ENCODE measurements at places on chromosomes 7 and 10. TPM values are rescaled to one million over a fixed set of nuclear protein-coding genes. Genes with fewer than 3 reads are reported as not detected.

Gene OR2A42
- total RNA-seq, result not detected

Gene CASD1
- 44.0 TPM for total RNA-seq

Gene CHRM2
- total RNA-seq, result 84.0 TPM

Gene PDE6C
- not detected for total RNA-seq

Gene ZNF467
- 2.4 TPM for total RNA-seq

Gene CTAGE15
- 1.2 TPM for total RNA-seq

Gene SPDYE11
- total RNA-seq, result not detected

Gene OR2A5
- total RNA-seq, result not detected

Gene HTR7
- total RNA-seq, result 0.46 TPM

Gene SMIM30
- total RNA-seq, result 26.9 TPM

Gene STYXL1
- 31.1 TPM for total RNA-seq

Gene MRC1
- 6.9 TPM for total RNA-seq

Gene RTKN2
- total RNA-seq, result 0.70 TPM

Gene BAG3
- total RNA-seq, result 55.9 TPM

Gene PRTFDC1
- total RNA-seq, result 6.9 TPM

Data from mucosa of descending colon (tissue), 3 donors.